ENCODE measurements at places on chromosomes 16 and 17.

DNA sequence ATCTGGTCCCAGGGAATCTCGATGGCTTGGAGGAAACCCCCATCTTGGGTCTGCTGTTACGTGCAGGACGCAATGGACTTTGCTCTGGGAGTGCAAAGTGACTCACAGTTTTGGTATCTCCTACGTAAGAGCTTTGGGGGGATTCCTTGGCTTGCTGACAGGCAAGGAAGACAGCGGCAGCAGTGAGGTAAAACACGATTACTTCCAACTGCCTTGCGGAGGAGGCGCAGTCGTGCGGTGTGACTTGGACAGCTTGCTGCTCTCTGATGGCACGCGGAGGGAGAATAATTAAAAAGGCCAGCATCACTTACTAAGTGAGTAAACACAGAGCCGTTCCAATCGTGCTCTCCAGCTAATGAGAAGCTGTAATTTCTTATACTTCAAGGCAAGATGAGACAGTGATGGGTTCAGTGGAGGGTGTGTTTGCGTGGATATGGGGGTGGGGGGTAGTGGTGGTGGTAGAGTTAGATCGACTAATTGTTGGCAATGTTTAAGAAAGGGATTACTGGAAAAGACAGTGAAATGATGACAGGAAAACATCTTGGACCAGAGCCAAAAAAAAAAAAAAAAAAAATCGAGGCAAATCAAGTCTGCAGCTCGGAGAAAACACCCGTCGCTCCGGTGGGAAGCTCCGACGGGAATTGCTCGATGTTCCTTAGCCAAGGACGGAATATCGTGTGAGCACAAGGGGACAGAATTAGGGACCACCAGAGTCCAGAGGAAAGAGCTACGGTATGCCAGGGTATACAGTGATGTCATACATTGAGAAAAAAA is 184.8 kb upstream of the ZFHX3 start:
- peak; percentile 32 for DNase-seq

- DNase-seq, result no peak
These were observed 23.5 kb upstream of the MAP2K6 start for GRCh38 chr17:69390795-69391501.

DNA sequence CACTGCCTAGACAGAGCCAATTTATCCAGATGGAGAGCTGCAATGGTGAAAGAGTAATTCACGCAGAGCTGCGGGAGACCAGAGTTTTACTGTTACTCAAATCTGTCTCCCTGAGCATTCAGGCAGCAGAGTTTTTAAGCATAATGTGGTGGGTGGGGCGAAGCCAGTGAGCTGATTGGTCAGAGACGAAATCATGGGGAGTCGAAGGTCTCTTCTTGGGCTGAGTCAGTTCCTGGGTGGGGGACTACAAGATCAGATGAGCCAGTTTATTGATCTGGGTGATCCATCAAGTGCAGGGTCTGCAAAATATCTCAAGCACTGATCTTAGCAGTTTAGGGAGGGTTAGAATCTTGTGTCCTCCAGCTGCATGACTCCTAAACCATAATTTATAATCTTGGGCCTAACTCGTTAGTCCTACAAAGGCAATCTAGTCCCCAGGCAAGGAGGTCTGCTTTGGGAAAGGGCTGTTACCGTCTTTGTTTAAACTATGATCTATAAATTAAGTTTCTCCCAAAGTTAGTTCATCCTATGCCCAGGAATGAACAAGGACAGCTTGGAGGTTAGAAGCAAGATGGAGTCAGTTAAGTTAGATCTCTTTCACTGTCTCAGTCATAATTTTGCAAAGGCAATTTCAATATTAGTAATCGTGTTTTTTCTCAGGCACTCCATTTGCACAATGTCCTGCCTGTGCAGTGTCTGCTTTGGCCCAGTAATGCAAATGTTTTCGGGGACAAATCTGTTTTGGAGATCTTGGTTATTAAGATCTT is 27.0 kb downstream of the PIGL start:
- DNase-seq, result no peak

DNA sequence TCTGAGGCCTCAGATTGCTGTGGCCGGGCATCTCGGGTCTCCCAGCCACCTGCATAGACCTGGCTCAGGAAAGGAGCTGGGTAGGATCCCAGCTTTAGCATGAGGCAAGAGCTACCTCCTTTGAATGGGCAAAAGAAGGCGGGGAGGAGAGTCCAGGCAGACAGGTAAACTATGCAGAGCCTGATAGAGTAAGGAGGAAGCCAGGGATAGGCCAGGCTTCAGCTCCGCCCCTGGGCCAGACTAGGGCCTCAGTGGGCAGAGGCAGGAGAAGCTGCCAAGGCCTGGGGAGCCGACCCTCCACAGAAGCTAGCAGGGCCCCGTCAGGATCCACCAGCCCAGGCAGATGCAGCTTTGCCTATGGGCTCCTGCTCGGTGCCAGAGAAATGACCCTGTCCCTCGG is 22.6 kb upstream of the UBE2G1 start:
- DNase-seq, result no peak

Measured in fibroblast of the conjunctiva (primary cell).